ENCODE measurements at places on chromosomes 3 and 15.

GRCh38 chr3:100811779-100812507 lies 102.6 kb downstream of the TFG start:
- DNase-seq = no peak

- peak; percentile 8 for DNase-seq
These were observed 3.6 kb downstream of the HGD start for GRCh38 chr3:120678331-120678947.

DNA sequence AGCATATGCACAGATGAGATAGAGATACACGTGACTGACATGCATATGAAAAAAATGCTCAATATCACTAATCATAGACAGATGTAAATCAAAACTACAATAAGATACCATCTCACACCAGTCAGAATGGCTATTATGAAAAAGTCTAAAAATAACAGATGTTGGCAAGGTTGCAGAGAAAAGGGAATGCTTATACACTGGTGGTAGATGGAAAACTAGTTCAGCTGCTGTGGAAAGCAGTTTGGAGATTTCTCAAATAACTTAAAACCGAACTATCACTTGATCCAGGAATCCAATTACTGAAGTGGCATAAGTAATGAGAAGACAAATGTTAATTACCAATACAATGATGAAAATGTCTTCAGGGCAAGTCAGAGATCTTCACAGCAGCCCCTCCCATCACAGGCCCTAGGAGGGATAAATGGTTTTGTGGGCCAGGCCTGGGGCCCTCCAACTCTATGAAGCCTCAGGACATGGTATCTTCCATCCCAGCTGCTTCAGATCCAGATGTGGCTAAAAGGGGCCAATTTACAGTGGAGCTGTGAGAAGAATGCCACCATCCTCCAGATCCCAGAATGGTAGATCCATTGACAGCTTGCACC lies 71.4 kb upstream of the PLSCR4 start:
- no peak for DNase-seq

GRCh38 chr3:31728403-31728802 lies 195.7 kb downstream of the STT3B start:
- DNase-seq = no peak
